ENCODE measurements at places on chromosomes 5 and 9.

GRCh38 chr9:89687848-89688247 lies 83.0 kb downstream of the GADD45G start:
- DNase-seq, result no peak

GRCh38 chr5:170655920-170656319 lies 127.6 kb upstream of the GABRP start:
- DNase-seq, result no peak

DNA sequence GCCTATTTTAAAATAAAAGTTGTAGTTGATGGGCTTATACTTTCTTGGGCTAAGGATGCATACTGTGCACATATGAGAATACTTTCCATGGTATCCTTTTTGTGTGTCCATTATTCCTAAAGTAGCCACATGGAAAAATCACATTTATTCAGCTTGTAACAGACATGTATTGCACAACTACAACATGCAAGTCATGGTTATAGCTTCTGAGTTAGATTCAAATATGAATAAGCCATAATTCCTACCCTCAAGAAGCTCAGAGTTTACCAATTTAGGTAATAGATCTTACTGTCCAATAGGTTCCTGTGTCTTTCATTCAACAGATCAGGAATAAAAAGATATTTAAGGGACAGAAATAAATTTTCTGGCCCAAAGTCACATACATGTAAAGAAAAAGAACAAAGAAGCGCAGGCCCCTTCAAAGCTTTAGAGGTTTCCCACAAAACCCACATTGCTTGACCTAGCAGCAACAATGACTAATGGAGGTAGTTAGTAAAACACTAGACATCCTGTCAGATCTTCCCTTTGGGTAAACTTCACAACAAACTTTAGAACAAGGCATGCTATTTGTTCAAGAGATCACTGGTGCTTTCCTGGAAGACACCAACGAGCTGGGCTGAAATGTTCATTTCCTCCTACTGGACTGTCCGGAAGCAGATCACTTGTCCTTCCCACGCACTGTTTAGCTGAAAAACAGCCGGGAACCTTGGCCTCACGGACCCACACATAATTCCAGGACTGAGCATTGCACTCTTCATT lies 78.4 kb upstream of the ITGA1 start:
- DNase-seq, result no peak

GRCh38 chr9:112065806-112066606 lies 109.1 kb downstream of the SUSD1 start:
- no peak for DNase-seq

GRCh38 chr5:89374144-89374784 lies 491.3 kb upstream of the MEF2C start:
- peak; percentile 90 for DNase-seq

DNA sequence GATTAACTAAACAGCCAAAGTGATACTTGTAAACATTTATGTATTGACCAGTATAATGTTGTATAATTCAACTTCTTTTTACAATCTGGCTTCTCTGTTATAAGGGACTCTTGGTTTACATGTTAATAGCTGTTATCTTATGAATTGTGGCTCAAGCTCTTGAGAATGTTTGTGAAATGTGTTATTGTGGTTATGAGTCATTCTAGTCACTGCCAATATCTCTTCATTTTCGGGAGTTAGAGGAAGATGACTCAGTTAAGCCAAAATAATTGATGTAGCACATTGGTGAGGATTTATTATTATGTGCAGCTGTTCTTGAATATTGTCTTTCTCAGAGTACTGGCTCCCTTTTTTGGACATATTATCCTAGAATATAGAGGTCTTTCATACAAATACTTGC lies 655.2 kb upstream of the RIOK2 start:
- no peak for DNase-seq

GRCh38 chr5:6465831-6466790 lies 17.5 kb downstream of the UBE2QL1 start:
- DNase-seq, result no peak

- no peak for DNase-seq
Measured at GRCh38 chr9:98460704-98461103, 205.3 kb upstream of the TBC1D2 start.

DNA sequence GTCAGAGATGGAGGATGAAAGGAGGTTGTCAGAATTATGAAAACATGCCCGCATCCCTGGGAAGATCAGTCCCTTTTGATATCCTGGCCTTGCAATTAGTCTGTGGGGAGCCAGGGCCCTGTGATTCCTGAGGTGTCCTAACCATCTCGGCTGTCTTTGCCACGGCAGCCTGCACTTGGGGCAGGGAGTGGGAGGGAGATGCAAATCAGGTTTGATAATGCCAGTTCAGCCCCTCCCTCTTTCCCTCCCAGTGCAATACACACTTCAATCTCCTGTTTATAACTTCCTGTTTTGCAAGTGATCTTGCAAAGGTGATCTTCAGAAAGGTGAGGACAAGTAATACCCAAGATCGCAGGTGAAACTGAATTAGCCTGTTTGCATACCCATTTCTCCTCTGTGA lies 114.0 kb upstream of the ALDH1B1 start:
- DNase-seq, result no peak

GRCh38 chr5:113337515-113338415 lies 97.0 kb downstream of the TSSK1B start:
- no peak for DNase-seq

- DNase-seq, result no peak
Measured at GRCh38 chr9:1743121-1743960, 271.8 kb upstream of the SMARCA2 start.

GRCh38 chr5:93382188-93382825 lies 198.7 kb downstream of the NR2F1-AS1 start:
- DNase-seq, result no peak

DNA sequence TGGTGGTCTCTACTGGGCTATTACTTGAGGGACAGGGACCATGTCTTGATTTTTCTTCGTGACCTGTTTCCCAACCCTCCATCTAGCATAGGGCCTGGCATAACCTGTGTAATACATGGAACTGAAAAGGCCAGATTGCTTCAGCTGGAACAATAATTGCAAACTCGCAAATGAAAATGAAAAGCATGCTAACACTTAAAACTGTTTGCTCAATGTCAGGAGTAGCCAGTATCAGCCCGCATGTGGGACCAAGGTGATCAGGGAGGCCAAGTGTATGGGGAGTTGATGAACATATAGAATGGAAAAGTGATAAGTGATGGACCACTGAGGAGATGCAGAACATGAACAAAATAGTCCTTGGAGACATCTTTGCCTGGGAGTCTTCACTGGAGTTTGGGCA lies 25.2 kb downstream of the GLRX start:
- DNase-seq, result no peak

DNA sequence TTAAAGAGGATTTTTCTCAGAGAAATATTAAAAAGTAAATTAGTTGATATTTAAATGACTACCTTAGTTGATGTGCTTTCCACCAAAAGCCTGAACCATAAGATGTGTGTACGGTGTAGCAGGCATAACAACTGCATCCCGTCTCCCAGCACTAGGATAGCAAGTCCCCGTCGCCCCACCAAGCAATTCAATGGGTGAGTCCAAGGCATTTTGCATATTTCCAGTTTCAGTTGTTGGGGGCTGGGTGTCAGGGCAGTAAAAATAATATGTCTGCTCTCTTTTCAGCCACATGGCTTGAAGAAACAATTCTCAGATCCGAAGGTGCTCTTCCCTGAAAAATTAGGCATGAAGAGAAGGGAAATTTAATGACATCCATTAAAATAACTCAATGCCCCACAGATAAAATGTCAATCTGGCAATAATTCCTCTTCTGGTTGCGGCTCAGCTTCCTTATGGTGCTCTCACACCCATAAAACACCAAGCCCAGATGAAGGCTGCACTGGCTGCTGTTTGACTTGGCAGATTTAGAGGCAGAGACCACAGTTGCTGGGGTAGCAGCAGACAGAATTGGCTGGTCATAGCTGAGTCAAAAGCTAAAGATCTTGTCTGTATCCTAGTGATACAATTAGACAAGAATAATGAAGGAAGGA lies 124.4 kb upstream of the ADCY2 start:
- no peak for DNase-seq

DNA sequence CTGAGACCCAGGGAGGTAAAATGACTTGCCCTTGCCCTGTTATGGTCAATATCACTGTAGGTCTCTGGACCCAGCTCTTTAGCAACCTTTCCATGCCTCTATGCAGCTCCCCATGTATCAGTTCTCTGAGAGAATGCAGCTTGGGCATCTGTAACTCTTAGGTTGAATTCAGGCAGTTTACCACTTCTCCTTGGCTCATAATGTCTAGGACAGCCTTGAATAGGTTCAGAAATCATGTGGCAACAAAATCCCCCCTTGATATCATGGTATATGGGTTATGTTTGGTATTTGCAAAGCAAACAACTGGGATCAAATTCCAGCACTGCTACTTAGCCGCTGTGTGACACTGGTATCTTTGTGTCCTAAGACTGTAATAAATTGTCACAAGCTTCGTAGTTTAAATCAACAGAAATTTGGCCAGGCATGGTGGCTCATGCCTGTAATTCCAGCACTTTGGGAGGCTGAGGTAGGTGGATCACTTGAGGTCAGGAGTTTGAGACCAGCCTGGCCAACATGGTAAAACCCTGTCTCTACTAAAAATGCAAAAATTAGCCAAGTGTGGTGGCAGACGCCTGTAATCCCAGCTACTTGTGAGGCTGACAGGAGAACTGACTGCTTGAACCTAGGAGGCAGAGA lies 10.7 kb upstream of the SUB1 start:
- no peak for DNase-seq

GRCh38 chr5:133262690-133263089 lies 210.9 kb downstream of the HSPA4 start:
- no peak for DNase-seq

GRCh38 chr5:36482812-36483211 lies 123.6 kb upstream of the SLC1A3 start:
- no peak for DNase-seq

Data from NCI-H1417 (cell line).